Stimulated activated CD4-positive, alpha-beta T cell treated with anti-CD3 and anti-CD28 coated beads, Interleukin-1b, Interleukin-23, amount 100 ng/mL, for 24 hours (primary cell): ENCODE measurements at places on chromosomes 3 and 15.

DNA sequence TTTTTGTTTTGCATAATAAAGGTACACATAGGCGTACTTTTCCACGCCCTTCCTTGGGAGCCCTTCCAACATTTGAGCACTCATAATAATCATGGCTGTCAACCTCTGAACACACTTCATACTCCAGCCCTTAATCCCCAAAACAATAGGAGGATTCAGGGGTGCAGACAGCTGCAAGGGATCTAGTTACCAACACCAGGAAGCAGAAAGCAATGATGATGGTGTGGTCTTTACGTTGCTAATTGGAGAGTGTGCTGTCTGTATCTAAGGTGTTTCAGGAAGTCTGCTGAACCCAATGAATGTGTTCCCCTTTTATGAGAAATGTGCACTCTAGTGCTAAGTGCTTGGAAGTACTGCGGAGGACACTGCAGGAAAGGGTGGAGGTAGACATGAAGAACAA lies 60.3 kb upstream of the PDZRN3 start:
- DNase-seq, result no peak

DNA sequence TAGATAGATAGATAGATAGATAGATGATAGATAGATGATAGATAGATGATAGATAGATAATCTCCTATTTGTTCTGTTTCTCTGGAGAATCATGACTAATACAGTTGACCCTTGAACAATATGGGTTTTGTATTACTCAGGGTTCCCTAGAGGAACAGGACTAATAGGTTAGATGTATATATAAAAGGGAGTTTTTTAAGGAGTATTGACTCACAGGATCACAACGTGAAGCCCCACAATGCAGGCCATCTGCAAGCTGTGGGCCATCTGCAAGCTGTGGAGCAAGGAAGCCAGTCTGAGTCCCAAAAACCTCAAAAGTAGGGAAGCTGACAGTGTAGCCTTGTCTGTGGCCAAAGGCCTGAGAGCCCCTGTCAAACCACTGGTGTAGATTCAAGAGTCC lies 67.6 kb downstream of the PYDC2 start:
- DNase-seq, result no peak

GRCh38 chr3:126111566-126112475 lies 27.9 kb upstream of the SLC41A3 start:
- no peak for DNase-seq

DNA sequence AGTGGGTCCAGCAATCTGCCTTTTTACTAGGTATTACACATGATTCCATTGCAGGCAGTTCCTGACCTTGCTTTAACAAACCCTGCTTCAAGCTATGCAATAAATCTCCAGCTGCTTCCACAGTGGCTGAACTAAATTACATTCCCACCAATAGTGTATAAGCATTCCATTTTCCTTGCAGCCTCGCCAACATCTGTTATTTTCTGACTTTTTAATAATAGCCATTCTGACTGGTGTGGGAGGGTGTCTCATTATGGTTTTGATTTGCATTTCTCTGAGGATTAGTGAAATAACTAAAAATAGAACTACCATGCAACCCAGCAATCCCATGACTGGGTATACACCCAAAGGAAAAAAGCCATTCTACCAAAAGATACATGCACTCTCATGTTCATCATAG lies 36.4 kb upstream of the DNAJC13 start:
- DNase-seq, result no peak

DNA sequence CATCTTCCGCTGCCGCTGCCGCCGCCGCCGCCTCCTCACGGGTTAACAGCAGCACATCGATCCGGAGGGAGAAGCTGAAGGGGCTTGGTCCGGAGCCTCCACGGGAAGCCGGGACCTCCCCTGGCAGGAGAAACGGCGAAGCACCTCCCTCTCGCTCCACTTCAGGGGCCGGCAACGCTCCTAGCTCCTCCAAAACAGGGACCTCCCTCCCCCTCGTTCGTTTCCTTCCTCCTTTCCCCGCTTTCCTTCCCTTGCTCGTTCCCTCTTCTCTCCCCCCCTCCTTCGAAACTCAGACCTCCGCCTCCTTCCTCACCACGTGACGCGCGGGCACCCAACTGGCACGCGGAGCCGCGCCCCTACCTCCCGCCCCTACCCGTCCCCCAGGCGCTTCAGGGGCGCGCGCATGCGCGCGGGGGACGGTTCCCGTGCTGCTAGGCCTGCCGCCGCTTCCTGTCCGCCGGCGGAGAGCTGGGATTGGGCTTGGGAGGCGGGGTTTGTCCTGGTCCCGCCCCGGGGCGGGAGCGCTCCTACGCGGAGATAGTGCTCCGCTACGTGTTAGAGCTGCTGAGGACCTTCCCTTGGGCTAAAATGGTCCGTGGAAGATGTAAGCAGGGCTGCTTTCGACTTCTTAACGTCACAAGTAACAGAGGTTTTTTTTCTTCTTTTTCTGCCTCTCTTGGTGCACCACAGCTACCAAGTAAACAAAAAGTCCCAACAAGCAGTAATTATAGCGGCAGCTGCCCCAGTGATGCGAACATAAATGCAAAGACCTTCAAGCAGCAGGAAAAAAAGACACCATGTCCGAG lies at the start of gene ADAM10:
Gene ADAM10 (minus strand): TSS at position 176 of the 806 bp plus-strand sequence. CDS start 173 bp downstream, at position 3.
- peak; percentile 98 for DNase-seq

GRCh38 chr15:25664761-25665160 lies 198.4 kb downstream of the ATP10A start:
- no peak for DNase-seq

- DNase-seq, result no peak
These were observed 111.1 kb downstream of the PDCD6IP start for GRCh38 chr3:33909547-33909946.

DNA sequence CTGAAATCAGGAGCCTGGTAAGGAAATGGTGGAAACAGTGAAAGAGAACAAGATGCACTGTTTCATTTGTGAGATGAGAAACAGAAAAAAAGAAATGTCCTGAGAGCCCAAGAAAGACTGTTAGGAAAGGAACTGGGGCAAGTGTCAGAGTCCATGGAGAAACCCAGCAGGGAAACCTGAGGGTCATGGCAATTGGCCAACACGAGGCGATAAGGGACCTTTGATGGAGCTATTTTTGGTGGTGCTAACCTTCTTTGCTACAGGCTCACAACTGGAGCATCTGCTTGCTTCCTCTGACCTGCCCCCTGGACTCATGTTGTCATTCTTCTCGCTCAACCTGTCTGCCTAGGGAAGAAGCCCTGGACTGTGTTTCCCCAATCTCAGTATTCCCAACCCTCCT lies 4.2 kb upstream of the TMEM41A start:
- DNase-seq, result no peak

DNA sequence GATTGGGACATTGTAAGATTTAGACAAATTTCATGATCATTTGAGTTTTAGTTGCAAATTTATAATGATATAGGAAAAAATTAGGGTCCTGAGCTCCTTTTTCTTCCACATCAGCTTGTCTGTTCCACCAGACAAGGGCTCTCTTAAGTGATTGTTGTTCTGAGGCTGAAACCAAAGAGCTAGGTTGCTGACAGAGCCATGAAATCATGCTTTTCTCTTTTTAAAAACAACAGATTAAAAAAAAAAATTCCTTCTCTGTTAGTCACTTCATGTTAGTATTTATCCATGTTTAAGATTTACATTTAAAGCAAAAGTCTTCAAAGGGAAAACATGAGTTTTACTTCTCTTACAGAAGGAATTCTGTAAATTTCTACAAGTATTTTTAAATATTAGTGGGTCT lies 56.8 kb downstream of the ATP2C1 start:
- DNase-seq, result no peak

DNA sequence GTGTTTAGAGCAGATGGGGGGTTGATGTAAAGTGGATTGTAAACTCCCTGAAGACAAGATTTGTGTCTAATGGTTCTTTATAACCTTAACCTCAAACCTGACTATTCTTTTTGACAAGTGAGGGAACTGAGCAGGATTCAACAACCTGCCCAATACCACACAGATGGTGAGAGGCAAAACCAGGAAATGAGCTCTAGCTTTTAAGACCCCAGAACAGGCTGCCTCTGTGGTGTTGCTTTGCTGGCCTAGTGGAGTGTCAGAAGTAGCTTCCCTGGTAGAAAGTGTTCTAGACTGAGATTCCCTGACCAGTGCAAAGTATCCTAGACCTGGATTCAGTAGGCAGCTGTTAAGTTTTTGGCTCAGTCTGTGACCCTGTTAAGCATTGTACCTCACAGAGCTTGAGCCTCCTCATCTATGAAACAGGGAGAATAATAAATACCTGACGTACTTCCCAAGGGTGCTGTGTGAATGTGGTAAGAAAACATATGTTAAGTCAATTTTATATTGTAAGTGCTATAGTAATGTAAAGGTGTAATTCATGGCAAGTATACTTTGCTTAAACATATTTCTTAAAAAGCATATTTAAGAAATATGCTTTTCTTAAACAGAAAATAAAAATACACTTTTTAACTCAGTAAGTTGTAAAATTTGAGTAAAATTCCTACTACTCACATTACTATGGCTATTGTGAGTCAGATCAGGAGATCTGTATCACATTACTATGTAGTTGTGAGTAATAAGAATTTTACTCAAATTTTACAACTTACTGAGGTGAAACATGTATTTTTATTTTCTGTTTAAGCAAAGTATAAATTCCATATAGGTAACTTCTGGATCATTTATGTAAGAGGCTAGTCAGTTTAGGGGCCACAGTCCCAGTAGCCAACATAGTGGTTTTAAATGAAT lies 8.8 kb downstream of the GPR87 start:
- DNase-seq, result no peak

GRCh38 chr15:100880139-100880896 lies 687 bp downstream of the ALDH1A3 start:
- no peak for DNase-seq

GRCh38 chr15:61086756-61087155 lies 142.3 kb downstream of the RORA start:
- DNase-seq, result no peak

DNA sequence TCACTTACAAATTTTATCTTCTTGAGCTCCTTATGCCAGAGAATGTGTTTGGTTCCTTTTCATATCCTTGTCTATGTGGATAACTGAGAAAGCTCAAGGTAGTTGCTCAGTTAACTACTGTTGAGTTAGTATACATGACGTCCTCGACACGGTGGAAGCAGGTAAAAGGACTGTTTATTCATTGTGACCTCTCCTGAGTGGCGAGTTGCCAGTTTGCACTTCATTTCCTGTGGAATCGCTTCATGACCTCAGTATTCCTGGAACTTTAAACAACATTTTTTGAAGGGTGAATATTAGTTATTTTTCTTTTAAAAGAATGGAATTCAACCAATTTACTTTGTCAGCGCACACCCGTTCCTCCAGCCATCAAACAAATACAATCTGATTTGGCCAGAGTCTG lies 1.2 kb upstream of the TPRG1 start:
- no peak for DNase-seq

- no peak for DNase-seq
These were observed 88.8 kb upstream of the ABI3BP start for GRCh38 chr3:101081999-101082398.

- no peak for DNase-seq
These were observed 245.6 kb upstream of the TRIM42 start for GRCh38 chr3:140432229-140432669.

DNA sequence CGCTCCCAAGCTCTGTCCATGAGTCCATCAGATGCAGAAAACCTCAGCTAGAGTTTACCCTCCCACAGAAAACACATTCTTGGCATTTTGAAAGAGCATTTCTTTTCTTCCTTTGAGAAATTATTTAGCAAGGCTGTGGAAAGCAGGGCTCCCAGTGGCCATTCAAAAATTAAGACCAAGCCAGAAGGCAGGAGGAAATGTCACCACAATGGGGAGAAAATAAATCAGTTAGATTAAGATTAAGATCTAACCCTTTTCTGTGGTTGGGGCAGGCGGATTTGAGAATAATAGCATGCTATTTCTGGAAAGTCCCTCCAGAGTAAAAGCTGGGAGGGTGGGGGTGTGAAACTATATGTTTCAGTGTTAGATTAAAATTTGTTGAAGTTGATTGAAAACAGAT lies 20.2 kb downstream of the LRIG1 start:
- DNase-seq, result no peak

GRCh38 chr3:87006844-87007439 lies 16.0 kb upstream of the VGLL3 start:
- no peak for DNase-seq

- DNase-seq, result no peak
These were observed 13.5 kb downstream of the MCCC1 start for GRCh38 chr3:183085634-183086390.

GRCh38 chr3:105823149-105823867 lies 45.5 kb downstream of the CBLB start:
- DNase-seq, result no peak

GRCh38 chr15:84391191-84391590 lies 155.6 kb downstream of the GOLGA6L4 start:
- DNase-seq, result no peak

GRCh38 chr3:9779721-9780457 lies 10.1 kb upstream of the CAMK1 start:
- no peak for DNase-seq

- no peak for DNase-seq
These were observed 15.3 kb upstream of the TNFSF10 start for GRCh38 chr3:172538368-172539151.

GRCh38 chr15:68553994-68554720 lies 24.6 kb upstream of the CORO2B start:
- DNase-seq, result peak; percentile 71

GRCh38 chr3:105828703-105829102 lies 40.1 kb downstream of the CBLB start:
- no peak for DNase-seq

DNA sequence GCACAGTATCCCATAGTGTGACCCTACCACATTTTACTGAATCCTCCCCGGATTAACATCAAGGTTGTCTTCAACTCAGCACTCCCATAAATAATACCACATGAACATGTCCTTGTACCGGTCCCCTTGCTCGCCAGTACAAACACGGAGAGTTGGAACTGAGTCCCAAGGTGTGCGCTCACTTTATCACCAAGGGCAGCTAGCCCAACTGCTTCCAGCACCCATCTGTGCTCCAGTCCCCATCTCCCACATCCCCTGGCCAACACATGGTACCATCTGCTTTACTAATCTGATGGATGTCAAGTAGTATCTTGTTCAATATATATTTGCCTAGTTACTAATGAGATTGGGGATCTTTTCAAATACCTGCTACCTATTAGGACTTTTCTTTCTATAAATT lies 64.7 kb downstream of the ISG20 start:
- no peak for DNase-seq

DNA sequence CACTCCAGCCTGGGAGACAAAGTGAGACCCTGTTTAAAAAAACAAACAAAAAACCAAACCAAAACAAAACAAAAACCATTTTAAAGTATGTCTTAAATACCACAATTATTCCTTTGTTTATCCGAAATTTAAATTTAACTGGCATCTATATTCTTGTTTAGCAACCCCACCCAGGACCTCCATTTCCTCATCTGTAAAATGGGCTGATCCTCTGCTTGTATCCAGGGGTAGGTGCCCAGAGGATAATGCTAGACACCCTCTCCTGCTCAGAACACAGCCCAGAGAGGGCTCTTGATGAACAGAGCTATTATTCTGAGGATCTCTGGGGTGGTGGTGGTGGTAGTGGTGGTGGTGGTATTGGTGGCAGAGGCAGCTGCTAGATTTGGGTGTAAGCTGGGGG lies 9.8 kb downstream of the SH2D7 start:
- DNase-seq, result no peak

DNA sequence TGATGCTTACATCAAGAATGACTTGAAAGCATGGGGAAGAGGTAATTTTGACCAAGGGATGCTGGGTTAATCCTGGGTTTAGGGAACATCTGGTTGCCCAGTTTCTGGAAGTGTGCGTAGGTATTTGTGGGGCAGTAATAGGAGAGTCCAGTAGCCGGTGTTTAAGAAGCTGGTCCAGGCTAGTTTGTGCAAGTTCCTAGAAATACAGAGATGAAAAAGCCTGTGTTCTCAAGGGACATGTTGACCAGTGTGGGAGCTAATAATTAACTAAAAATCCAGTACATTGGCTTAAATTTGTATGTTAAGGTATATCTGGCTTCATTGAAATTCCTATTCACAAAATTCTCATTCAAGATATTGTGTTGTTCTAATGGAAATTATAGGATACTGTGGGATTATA lies 51.2 kb downstream of the UBE2E2 start:
- DNase-seq, result no peak
